Foreskin melanocyte (primary cell): ENCODE measurements at places on chromosomes 7 and 10.

DNA sequence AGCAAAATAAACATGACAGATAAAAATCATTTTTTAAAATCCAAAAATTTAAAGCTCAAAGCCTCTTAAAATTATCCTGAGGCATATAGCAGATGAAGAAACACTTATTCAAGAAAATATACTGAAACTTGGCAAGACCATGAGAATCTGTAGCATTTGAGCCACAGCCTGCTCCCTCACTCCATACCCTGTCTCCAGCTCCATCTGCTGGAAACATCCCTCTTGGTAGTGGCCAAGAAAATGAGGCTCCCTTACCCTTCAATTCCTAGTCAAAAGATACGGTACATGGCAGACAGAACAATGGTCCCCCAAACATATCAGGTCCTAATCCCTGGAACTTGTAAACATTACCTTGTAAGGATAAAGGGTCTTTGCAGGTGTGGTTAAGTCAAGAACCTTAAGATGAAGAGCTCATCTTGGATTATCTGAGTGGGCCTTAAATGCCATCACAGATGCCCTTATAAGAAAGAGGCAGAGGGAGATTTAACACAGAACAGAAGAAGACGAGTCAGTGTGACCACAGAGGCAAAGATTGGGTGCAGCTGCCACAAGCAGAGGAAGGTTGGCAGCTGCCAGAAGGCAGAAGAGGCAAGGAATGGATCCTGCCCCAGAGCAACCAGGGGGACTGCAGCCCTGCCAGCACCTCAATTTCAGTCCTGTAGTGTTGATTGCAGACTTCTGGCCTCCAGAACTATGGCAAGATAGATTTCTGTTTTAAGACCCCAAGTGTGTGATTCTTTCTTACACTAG is 149.4 kb downstream of the ZNF248 start:
- no peak for DNase-seq

- no peak for DNase-seq
Observed at GRCh38 chr7:156585025-156585648, 55.4 kb upstream of the RNF32 start.

- DNase-seq: no peak
Observed at GRCh38 chr7:112410092-112410491, 40.2 kb upstream of the IFRD1 start.

DNA sequence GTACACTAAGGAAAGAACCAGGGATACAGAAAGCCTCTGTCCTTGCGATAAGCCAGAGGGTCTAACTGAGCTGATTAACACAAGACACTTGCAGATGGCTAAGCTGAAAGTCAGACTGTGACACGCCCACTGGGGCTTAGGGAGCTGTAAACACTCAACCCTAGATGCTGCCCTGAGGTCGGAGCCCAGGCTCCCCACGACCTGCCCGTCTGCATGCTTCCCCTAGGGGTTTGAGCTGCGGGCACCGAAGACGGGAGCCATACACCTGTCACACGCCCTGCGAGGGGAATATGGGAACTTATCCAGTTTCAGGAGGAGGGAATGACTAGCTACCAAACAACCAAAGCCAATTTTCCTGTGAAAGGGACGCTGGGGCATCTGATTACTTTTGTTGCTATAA is 96.0 kb downstream of the HTR5A start:
- DNase-seq: no peak

- DNase-seq: no peak
Observed at GRCh38 chr10:71719464-71720201, at the start of gene C10orf105. Gene C10orf105, minus strand, starts transcription at chr10:71719778. Its CDS starts 3,441 bp downstream, at chr10:71716337.

GRCh38 chr10:88221010-88221973 is 357.9 kb downstream of the PTEN start:
- DNase-seq: no peak

- no peak for DNase-seq
Observed at GRCh38 chr7:94303695-94304094, 91.0 kb upstream of the COL1A2 start.

GRCh38 chr7:20199015-20199737 is 18.0 kb downstream of the MACC1 start:
- DNase-seq: no peak

- DNase-seq: no peak
Observed at GRCh38 chr7:112110651-112111050, 95.5 kb downstream of the DOCK4 start.

- peak; percentile 37 for DNase-seq
Observed at GRCh38 chr7:15305002-15305600, 256.7 kb downstream of the AGMO start.

- no peak for DNase-seq
Observed at GRCh38 chr7:74051193-74051592, 23.2 kb downstream of the ELN start.

DNA sequence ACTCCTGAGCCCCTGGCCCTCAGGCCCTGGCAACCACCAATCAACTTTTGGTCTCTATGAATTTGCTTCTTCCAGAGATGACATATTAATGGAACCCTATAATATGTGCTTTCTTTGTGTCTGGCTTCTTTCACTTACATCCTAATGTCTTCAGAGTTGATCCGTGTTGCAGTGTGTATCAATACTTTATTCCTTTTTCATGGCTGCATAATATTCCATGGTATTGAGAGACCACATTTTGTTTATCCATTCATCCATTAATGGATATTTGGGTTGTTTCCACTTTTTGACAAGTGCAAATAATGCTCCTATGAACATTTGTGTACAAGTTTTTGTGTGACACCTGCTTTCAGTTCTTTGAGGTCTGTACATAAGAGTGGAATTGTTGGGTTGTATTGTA is 43.3 kb upstream of the ELFN1 start:
- DNase-seq: no peak

- no peak for DNase-seq
Observed at GRCh38 chr10:100803908-100804307, 58.5 kb downstream of the PAX2 start.

GRCh38 chr10:12835709-12836108 is 165.8 kb downstream of the CCDC3 start:
- DNase-seq: peak; percentile 22

DNA sequence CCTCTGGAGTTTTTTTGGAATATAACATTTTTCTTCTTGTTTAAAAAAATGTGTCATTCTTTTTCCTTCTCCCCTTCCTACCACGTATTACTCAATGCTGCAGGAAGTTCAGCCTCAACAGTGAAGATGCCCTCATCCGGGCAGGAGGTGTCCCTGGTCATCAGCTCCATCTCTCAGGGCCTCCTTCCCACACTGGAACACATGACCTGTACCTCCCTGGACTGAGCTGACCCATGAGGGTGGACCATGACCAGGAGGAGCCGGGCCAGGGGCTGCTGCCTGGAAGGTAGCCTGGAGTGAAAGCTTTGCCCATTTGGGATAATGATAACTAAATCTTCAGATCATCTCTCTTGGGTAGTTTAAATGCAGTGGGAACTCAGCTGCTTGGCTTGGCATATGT is 316.5 kb upstream of the ZMIZ1 start:
- no peak for DNase-seq

DNA sequence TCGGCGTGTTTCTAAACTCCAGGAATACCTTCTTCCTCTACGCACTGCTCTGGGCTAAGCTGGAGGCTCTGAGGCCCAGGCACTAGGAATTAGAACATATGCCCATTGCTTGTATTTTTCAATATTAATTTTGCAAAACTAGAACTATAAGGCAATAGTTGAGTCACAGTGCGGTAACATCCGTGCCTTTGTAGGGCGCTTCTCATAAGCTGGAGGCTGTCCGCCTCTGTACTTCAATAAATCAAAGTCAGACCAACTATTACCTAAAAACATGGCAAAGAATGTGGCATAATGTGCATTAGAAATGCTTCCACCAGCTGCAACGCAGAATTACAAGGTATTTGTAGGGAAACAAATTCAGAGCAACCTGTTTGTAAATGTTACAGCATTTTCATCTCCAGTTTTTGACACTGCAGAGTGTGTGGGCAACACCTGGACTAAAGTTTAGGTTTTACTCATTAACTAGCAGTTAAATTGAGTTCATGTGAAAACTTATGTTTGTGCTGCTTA is 440 bp upstream of the MINDY3 start:
- no peak for DNase-seq

- DNase-seq: no peak
Observed at GRCh38 chr7:371119-371778, 81.3 kb downstream of the FOXL3 start.

DNA sequence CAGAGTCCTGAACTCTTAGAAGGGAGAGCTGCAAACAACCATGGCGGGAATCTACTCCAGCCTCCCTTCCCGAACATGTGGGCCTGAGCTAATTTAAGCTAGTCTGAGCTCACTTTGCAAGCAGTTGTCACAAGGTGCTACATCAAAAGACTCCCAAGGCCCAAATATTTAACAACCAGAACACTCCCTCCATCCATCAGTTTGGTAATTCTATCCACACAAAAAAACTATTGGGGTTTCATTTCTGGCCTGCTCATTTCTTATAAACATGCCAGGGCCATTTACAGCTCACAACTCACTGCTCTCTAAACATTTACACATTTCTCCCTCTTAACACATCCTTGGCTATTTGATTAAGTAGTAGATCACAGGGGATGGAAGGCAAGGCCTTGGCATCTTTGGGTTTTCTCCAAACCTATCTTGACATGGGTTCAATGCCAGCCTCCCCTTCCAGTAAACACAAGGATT is 263.4 kb downstream of the KCNMA1 start:
- no peak for DNase-seq

- no peak for DNase-seq
Observed at GRCh38 chr7:50693455-50694130, 89.1 kb downstream of the GRB10 start.

GRCh38 chr10:103852856-103853255 is 2.5 kb downstream of the SH3PXD2A start:
- no peak for DNase-seq

DNA sequence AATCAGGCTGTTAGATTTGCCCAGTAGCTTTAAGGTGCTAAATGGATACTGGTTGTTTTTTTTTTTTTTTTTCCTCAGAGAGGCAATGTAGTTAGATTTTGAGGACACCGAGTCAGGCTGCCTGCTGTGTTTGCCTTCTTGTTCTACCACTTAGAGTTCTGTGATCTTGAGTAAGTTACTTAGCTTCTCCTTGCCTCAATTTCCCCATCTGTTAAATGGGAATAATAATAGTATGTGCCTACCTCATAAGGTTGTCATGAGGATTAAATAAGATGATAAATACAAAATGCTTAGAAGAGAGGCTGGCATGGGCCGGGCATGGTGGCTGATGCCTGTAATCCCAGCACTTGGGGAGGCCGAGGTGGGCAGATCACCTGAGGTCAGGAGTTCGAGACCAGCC is 14.6 kb downstream of the MORN4 start:
- no peak for DNase-seq

DNA sequence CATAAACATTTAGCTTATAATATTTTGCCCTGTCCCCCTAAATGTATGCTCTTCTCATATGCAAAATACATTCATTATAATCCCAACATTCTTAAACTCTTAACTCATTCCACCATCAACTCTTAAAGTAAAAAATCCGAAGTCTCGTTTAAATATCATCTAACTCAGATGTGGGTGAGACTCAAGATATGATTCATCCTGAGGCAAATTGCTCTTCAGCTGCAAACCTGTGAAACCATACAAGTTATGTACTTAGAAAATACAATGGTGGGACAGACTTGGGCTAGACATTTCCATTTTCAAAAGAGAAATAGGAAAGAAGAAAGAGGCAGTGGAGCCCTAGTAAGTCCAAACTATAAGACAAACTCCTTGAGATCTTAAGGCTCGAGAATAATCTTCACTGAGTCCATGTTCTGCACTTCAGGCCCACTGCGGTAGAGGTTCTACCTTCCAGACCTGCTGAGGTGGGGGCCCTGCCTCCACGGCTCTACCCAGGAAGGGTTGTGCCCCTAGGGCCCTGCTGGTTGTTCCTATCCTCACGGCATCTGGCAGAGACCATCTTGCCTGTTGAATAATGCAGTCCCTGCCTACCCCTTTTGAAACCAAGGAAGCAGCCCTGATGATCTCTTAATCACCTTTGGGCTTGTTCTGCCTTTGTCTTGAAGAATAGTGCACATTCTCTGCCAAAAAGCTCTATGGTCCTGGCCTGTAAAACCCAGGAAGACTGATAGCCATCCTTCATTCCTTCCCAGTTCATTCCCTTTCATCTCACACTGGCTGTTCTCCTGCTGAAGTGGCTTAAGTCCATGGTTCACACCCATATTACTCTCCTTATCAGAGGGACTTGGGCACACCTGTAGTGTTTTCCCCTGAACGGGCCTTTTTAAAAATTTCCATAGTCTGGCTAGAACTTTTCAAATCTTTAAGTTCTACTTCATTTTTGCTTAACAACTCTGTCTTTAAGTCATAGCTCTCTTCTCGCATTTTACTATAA is 37.3 kb downstream of the INPP5F start:
- no peak for DNase-seq

DNA sequence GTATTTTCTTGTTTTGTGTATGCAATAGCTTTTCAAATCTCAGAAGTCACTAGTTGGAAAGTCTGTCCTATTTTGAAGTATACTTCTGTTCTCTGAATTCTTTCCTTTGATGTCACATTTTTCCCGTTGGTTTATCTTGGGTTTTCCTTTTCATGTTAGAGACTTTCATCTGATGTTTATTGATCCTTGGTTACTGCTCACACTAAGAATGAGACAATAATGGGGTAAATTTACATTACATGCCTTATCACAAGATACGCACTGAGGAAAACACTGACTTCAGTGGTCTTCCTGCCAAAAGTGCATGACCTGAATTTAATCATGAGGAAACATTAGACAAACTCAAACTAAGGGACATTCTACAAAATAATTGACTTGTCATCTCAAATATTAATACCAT is 63.5 kb upstream of the C1GALT1 start:
- DNase-seq: no peak

DNA sequence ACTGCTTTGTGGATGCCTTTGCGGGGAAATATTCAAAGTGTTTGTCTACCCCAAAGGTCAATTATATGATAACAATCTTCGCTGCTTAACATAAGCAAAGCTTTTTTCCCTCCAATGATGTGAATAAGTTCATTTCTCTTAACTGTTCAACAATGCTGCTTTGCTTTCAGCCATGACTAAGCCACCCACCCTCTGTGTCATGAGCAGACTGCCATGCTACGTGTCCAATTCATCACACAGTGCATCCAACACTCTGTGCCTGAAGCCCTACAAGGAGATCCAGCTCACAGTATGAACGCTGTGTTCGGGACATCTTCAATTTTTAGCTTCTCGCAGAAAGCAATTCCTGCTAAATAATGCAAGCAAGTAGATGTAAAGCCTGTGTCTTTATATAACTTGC is 5.7 kb upstream of the TAS2R40 start:
- peak; percentile 58 for DNase-seq
